ENCODE measurements at places on chromosomes 3 and 15. TPM values are rescaled to one million over a fixed set of nuclear protein-coding genes. Genes with fewer than 3 reads are reported as not detected.

- no peak for DNase-seq
Measured at GRCh38 chr3:146895026-146895749, 290.0 kb upstream of the PLSCR5 start.

- DNase-seq: no peak
Measured at GRCh38 chr3:54874816-54875556, 52.9 kb downstream of the LRTM1 start.

DNA sequence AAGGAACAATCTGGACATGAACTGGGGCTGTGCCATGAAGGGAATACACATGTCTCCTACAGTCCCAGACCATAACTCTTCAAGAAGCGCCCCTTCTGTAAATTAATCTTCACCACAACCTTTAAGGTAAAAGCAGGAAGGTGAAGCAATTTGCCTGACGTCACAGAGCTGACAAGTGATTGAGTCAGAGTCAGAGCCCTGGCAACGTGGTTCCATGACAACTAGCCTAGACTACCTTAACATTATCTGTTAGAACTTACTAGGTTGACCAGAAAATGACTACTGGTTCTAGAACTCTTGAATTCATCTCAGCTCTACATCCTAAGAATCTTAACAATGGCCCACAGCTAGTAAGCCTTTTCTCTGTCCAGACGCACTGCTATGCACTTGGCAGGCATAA, 124.6 kb downstream of the NTRK3 start:
- no peak for DNase-seq

DNA sequence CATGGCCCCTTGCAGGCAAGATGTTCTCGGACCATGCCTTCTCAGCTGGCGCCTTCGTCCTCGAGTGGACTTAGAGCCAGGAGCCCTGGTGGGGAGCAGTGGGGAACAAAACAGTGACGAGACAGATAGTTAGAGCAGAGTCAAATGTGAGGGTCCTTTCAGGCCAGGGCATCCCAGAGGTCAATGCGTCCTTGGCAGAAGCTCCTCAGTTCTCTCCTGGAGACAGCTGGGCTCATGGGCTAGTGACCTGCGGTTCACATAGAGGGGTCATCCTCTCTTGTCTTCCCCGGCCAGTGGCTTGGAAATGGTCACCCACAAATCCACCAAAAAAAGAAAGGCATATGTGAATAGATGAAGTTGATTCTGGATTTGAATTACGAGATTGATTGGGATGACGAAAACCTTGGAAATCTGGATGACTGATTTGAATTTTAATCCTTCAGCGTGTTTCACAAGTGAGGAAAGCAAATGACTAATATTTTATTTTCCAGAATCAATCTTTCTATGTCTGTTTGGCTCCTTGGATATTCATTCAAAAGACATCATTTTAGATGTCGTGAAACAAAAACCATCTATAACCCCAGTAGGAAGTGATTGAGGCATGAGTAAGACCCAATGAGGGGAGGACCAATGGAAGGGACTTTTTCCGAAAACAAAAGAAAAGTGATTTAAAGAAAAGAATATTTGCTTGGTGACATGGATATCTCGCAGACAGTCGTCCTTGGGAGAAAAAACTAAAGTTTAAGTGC, 84.5 kb downstream of the ASB7 start:
- no peak for DNase-seq

The CNTN4 gene
- 3.2 TPM for total RNA-seq

DNA sequence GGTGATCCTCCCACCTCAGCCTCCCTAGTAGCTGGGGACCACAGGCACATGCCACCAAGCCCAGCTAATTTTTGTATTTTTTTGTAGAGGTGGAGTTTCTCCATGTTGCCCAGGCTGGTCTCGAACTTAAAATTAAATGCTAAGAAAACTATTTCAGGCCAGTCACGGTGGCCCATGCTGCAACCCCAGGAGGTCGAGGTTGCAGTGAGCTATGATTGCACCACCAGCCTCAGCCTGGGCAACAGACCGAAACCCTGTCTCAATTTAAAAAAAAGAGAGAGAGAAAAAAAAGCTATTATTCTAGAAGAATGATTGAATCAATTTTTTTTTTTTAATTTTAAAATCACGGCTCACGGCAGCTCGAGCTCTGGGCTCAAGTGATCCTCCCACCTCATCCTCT, 4.7 kb downstream of the SLC51A start:
- no peak for DNase-seq

DNA sequence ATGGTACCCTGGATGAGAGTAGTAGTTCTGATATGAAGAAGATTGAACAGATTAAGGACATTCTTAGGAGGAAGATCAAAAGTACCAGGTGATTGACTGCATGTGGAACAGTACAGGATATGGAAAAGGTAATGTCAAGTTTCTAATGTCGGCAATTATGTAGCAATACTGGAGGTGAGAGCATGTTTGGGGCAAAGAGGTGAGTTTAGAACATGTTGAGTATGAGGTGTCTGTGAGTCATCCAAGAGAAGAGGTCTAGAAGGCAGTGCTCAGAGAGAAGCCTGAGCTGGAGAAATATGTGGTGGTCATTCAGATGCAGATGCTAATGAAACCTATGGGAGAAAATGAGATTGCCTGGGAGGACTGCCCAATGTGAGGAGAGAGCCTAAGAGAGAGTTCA, 305.6 kb downstream of the ZBTB20 start:
- DNase-seq: no peak

The ACOX2 gene
- total RNA-seq: 5.4 TPM

The EOMES gene
- 0.38 TPM for total RNA-seq

The GOLGA6A gene
- total RNA-seq: not detected

The GOLGA8J gene
- 0.34 TPM for total RNA-seq

- DNase-seq: no peak
Measured at GRCh38 chr15:58526647-58527192, 94.9 kb downstream of the LIPC start.

- peak; percentile 91 for DNase-seq
Measured at GRCh38 chr15:52784799-52785671, 5.1 kb downstream of the ONECUT1 start.

GRCh38 chr3:99960941-99961340, 143.3 kb downstream of the CMSS1 start:
- no peak for DNase-seq

GRCh38 chr15:45174069-45174468, 13.7 kb downstream of the SHF start:
- DNase-seq: no peak

- no peak for DNase-seq
Measured at GRCh38 chr3:32626631-32627030, 56.0 kb upstream of the DYNC1LI1 start.

- no peak for DNase-seq
Measured at GRCh38 chr15:33016405-33017024, 178.0 kb downstream of the FMN1 start.

- DNase-seq: no peak
Measured at GRCh38 chr3:23920151-23920655, 3.3 kb downstream of the RPL15 start.

DNA sequence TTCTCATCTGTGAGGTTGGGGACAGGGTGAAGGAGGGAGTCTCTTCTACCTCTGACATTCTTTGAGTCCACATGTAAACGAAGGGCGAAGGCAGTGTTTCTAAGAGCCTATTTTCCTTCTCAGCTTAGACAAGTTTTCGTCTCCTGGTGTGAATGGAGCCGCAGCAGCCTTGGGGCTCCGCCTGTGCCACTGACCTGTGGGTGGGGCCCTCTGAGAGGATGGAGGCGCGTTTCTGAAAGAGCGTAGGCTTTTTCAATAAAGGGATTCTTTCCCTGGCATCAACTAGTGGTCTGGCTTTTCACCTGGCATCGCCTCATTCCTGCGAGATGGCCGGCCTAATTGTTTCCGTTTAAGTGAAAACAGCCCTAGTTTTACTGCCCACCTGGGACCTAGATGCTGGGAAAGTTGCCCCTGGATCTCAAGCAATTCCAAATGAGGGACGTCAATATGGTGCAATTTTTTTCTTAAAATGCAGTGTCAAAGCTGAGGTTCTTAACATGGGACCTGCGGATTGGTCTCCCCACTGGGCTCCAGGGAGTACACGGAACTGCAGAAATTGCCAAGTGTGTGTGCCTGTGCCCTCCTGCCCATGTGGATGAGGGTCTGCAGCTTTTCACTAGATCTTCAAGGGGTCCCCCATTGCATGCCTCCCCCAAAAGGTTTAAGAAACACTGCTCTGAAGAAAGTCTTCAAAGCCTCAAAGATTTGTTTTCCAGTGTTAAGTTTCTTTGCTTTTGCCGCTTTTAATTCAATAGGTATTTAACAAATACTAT, 958 bp downstream of the GLDN start:
- no peak for DNase-seq

The PDZRN3 gene
- 4.5 TPM for total RNA-seq

GRCh38 chr3:173191611-173192010, 50.6 kb upstream of the SPATA16 start:
- DNase-seq: no peak

The SLCO2A1 gene
- 16.8 TPM for total RNA-seq

GRCh38 chr3:13200946-13201345, 127.7 kb upstream of the IQSEC1 start:
- DNase-seq: no peak

- peak; percentile 79 for DNase-seq
Measured at GRCh38 chr3:141094790-141095545, 43.8 kb downstream of the SPSB4 start.

DNA sequence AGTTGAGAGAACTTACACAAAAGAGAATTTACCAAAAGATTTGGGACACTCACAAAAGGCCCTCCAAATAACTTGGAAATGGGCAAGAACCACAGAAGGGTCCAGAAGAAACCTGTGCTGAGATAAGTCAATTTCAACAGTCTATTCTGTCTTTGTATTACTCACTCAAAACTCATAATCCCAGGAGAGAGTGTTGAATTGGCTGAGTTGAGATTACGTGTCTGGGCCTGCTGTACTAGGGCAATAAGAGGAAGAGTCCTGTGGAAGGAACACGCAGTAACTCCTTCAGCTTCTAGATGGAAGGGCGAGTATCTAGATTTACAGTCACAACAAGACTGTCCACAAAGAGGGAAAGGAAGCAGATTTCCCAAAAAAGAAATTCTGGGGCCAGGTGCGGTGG, 42.5 kb upstream of the DYNC1LI1 start:
- DNase-seq: no peak

The SRGAP3 gene
- 3.2 TPM for total RNA-seq

DNA sequence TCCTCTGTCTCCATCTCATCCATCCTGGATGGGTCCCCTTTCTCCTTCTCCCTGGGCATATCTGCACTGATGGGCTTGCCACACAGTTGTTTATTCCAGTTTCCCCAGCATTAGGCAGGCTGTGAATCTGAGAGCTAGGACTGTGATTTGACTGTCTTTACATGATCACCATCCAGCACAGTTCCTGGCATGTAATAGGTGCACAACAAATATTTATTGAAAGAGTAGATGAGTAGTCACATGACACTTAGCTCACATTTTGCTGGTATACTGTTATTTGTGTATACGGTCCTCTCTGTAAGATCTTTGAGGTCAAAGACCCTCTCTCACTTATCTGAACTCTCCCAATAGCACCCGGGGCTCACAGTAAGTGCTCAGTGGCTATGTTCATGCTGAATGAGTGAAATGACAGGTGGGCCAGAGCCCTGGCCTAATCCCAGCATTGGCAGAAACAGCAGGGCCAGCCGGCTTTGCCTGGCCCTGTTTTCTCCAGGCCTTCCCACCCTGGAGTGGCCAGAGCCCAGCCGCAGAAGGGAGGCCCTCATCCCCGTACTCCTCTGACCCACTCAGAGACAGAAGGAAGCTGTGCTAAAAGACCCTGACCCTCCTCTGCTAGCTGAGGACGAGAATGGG, 16.2 kb upstream of the BAHD1 start:
- no peak for DNase-seq

GRCh38 chr3:187916072-187916471, 170.8 kb upstream of the BCL6 start:
- no peak for DNase-seq

- no peak for DNase-seq
Measured at GRCh38 chr3:195596765-195597171, 13.0 kb upstream of the APOD start.

GRCh38 chr15:74780523-74781430, 1.1 kb upstream of the CSK start:
- DNase-seq: no peak

DNA sequence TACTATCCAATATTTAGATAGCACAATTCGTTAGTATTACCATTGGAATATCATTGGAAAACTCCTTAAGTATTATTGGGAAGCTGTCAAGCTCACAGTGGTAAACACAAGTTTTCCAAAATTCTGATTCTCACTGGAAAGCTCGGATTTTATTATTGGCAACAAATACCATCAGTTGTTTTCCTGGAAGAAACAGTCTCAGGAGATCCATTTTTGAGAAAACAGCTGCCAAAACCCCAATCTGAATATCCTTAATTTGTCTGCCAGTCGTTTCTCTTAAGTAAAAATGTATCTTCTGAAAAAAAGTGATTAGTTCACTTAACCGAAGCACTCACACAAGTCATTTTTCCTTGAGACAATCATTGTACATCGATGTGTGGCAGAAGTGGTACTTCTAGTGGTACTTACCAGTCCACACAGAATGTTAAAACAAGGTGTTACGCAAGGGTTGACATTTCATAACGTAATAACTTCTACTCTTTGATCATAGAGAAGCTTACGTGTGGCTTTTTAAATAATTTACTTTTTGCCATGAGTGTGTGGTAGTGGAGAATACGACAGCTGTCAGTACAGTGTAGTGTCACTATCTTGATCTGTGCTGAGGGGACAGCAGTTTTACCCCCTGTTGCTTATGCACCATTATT, 74.9 kb downstream of the FAM43A start:
- no peak for DNase-seq

DNA sequence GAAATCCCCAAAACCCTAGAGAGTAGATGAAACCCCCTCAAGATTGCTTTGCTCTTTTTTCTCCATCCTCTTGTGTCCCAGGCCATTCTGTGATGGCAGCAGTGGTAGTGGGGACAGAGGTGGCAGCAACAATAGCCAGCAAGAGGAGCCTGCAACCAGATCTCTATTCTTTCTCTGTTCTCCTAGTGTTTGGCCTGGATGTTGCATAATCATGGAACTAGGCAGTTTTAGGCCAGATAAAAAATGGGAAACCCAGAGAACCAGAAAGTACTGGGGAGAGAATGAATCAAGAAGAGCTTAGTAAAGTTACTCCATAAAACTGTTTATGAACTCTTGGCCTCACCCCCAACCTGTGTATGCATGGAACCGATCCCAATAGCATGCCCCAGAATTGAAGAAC, 52.3 kb downstream of the CTNNB1 start:
- DNase-seq: no peak

GRCh38 chr3:76888856-76889255, 151.0 kb upstream of the ROBO2 start:
- DNase-seq: no peak

DNA sequence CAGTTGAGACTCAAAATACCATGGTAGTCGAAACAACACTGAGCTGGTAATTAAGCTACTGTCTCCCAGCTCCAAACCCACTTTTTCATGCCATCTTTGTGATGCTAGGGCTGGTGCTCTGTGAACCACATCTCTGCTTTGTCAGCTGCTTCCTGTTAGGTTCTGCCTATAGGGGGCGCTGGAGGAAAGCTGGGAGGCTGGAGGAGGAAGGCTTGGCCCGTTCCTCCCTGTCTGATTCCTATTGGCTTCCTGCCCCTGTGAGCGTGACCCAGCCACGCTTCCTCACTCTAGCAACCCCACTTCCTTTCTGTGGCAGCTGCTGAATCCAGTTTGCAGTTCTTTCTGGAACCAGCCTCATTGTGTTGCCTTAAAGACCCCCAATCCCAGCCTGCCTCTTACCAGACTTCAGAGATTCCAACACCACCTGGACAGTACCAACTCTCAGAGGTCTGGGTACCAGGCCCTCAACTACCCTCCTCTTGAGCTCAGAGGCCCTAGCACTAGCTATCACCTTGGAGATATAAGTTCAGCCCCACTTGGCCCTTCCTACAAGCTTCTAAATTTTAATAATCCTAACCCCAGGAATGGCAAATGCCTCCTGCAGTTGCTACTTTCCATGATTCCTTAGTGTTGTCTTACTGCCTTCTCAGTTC, 120.9 kb downstream of the ERC2 start:
- DNase-seq: peak; percentile 52

Data from pancreas (tissue), 10 donors.